Adrenal gland (tissue), 19 donors: ENCODE measurements at places on chromosomes 4 and X. TPM values are rescaled to one million over a fixed set of nuclear protein-coding genes. Genes with fewer than 3 reads are reported as not detected.

GRCh38 chr4:140028676-140029517 lies 125.1 kb downstream of the MAML3 start:
- DNase-seq: no peak
- H3K36me3 ChIP-seq: no peaks in the 10 kb centered on the region
- no peaks in the 10 kb centered on the region for H3K4me1 ChIP-seq
- no peak overlapping the region for H3K4me3 ChIP-seq
- H3K27ac ChIP-seq: no peak overlapping the region
- no peaks in the 10 kb centered on the region for H3K27me3 ChIP-seq

DNA sequence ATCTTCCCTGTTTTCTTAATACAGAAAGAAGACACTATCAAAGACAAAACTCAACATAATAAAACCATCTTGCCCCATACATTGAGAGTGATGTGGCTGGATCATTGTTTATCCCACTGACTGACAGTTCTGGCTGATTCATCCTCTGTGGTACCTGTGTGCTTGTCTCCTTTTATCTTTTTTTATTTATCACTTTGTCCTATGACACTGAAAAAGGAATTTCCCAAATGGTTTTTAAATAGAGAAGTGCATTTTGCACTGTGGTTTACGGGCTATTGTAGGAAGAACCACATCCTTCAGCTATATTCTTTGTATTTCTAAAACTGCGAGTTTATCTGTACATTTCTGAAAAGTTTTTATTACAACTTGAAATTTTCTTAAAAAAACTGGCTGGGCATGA lies 15.0 kb downstream of the TTC29 start:
- no peaks in the 10 kb centered on the region for H3K27me3 ChIP-seq
- no peak overlapping the region for H3K4me3 ChIP-seq
- no peak for DNase-seq
- H3K4me1 ChIP-seq: no peaks in the 10 kb centered on the region
- H3K36me3 ChIP-seq: no peaks in the 10 kb centered on the region
- H3K27ac ChIP-seq: no peak overlapping the region

- H3K27me3 ChIP-seq: no peaks in the 10 kb centered on the region
- H3K4me1 ChIP-seq: no peaks in the 10 kb centered on the region
- no peak overlapping the region for H3K27ac ChIP-seq
- H3K4me3 ChIP-seq: no peak overlapping the region
- no peaks in the 10 kb centered on the region for H3K36me3 ChIP-seq
Observed at GRCh38 chrX:13520351-13520750, 49.0 kb upstream of the EGFL6 start.

DNA sequence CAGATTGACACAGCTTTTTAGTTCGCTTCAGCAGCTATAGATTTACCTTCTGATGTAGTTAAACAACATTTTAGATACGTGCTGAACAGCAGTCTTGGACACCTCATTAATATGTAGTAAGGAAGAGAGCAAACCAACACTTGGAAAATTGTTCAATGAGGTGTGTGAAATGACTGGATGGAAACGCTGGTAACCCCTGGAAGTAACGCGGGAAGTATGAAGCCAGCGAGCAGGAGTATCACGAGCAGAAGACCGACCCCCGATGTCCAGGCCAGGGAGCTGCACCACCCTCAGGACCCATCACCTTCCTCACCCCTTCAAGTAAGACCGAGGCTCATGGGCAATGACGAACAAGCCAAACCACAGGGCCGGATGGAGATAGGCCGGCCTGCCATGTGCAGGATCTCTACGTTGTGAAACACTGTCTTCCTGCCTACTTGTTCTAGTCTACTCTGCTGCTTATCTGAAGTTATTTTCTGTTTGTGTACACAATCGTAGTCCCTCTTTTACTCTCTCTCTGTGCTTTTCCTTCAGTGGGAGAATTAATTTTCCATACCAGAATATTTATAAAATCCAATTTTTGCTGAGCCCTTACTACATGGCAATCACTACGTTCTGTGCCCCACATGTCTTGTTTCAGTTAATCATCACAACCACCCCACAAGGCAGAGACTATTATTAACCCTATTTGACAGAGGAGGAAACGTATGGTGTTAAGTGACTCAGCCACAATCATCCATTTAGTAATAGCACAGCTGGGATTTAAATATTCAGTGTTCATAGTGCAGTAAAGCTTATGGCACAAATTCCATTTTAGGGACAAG lies 221.7 kb downstream of the APBB2 start:
- peak; percentile 18 for DNase-seq
- no peaks in the 10 kb centered on the region for H3K36me3 ChIP-seq
- H3K4me3 ChIP-seq: no peak overlapping the region

DNA sequence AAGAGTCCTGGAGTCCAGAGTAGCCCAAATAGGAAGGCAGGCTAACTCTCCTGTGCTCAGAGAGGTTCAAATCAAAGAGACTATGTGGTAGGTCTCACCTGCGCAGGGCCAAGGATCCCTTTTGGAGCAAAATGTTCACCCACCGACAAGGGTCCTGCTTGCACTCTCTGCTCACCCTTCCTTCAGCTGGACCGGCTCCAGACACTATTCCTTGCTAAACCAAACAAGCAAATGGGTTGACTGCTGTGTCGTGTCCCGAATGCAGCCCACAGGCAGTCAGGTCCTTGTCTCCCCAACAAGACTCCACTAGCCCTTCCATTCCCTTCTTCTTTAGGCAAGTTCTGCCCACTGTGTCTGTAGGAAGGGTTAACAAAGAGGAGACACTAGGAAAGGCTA lies 760 bp downstream of the TRMT2B start:
- H3K4me1 ChIP-seq: no peaks in the 10 kb centered on the region
- H3K36me3 ChIP-seq: no peaks in the 10 kb centered on the region
- DNase-seq: no peak
- no peaks in the 10 kb centered on the region for H3K27me3 ChIP-seq
- H3K27ac ChIP-seq: peak overlapping the region; percentile 85

DNA sequence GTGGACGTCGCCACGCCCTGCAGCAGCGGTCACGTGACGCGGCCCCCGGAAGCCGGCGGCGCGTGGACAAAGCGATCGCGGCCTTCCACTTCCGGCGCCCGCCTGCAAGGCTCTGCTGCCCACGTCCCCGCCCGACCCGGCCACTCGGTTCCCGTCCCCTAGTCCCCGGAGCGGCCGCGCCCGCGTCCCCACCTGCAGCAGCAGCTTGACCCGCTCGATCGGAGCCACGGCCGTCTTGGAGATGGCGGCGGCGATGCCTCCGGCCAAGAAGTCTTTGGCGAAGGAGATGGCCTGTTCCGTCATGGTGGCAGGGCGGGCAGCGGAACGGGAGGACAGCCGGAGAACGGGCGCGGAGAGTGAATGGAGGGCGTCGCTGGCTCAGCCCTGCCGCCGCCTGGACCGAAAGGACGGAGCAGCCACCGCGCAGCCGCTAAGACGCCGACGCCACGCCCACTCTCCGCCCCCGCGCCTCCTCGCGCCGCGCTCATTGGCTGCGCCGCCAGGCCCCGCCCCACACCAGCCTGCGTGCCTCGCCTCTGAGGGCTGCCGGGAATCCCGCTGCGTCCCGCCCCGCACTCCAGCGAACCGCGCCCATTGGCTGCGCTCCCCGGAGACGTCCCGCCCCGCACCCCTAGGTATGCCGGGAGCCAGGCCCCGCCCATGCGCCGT lies at the start of gene SLC25A6:
Gene SLC25A6, minus strand, starts transcription at position 407 of the 669 bp plus-strand sequence. Its CDS starts 104 bp downstream, at position 303.
- peak within 1 kb of the TSS; percentile 99 for H3K4me3 ChIP-seq
- peaks cover 14% of the 10 kb centered on the region for H3K4me1 ChIP-seq
- H3K36me3 ChIP-seq: no peaks in the 10 kb centered on the region

GRCh38 chr4:41429280-41429669 lies 108.7 kb upstream of the LIMCH1 start:
- H3K27ac ChIP-seq: no peak overlapping the region
- no peaks in the 10 kb centered on the region for H3K36me3 ChIP-seq
- peaks cover 19% of the 10 kb centered on the region for H3K4me1 ChIP-seq
- no peaks in the 10 kb centered on the region for H3K27me3 ChIP-seq
- DNase-seq: no peak

Gene PHOX2B
- total RNA-seq: not detected

Gene MAGED4
- 0.35 TPM for total RNA-seq
